ENCODE measurements at places on chromosomes 11 and 22.

- DNase-seq = no peak
Observed at GRCh38 chr11:14203321-14203720, 155.7 kb downstream of the RRAS2 start.

DNA sequence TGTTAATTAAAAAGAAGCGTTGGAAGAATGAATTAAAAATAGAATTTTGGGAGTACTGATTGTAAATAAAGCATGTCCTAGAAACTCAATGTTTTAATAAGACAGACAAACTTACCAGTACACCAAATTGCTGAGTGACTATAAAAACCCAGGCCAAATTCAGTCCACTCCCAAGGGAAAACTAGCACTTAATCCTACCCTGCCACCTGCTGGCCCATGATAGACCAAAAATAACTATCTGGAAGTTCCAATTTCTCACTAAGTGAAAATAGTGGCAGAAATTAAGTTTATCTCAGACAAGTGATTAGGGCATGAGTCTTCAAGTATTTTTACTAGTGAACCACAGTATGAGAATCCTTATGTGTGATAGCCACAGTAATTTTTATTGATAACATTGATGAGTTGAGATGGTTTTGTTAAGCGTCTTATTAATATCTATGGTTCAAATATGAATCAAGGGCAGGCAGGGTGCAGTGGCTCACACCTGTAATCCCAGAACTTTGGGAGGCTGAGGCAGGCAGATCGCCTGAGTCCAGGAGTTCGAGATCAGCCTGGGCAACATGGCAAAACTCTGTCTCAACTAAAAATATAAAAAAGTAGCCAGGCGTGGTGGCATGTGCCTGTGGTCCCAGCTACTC, 9.8 kb upstream of the DDX10 start:
- peak; percentile 31 for DNase-seq

GRCh38 chr11:17695454-17696441, 23.6 kb upstream of the MYOD1 start:
- no peak for DNase-seq

DNA sequence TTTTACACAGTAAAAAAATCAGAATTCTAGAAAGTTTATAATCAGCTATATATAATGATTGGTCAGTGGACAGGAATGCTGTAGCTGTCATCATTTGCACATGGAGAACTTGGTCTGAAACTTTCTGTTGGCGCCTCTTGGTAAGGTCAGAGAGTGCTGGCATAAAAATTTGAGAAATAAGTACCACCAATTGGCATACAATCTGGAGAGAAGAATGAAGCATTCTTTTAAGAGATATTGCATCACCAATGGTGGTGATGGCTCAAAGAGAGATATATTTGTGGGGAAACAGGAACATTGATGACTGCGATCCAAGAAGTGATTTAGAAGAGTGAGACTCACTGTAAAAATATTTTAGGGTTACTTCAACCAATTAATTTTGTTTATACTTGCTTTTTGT, 19.8 kb upstream of the OOSP1 start:
- DNase-seq = no peak

GRCh38 chr11:17651681-17652080, 67.7 kb upstream of the MYOD1 start:
- DNase-seq = no peak

Data from activated CD4-positive, alpha-beta memory T cell treated with anti-CD3 and anti-CD28 coated beads, Interleukin-2, amount 10 ng/mL, durations not matched to agents 7 days and 5 days (primary cell).